ENCODE measurements at places on chromosomes 4 and X. TPM values are rescaled to one million over a fixed set of nuclear protein-coding genes. Genes with fewer than 3 reads are reported as not detected.

DNA sequence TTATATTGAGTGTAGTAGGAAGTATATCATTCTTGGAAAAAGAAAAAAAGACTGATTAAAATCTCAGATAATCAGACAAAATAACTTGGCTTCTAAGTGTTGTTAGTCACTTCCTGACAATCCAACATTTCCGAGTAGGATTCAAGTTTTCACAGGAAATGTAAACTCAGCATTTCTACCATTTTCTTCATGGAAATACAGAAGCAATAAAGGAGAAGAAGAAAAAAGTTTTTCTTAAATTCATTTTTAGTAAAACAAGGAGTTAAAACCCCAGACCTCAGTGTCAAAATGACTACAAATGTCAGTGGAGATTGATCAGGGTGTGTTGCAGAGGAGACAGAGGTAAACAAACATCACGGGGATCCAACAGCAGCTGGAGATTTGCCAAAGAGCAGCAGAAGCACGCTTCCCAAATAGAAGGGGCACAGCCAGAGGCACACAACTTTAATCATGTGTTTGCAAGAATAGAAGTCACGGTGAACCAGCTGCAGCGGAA lies 129.3 kb upstream of the FAM9B start:
- DNase-seq, result peak; percentile 40

DNA sequence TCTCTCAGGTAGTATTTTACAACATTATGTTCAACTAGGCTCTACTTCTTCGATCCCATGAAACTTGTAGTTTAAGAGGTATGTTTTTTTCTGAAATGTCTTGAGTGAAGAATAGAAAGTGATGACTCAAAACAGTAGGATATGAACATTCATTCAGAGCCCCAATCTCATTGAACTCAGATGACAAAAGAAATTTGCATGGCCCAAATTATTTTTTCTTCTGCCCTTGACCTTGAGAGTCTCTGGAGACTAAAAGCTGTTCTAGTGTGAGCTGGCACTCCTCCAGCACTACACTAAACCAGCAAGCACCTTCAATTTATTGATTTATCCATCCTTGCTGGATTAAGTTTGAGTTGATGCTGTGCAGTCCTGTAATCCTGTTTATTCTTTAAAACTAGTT lies 4.0 kb downstream of the DCLK2 start:
- no peak for DNase-seq

GRCh38 chrX:113743069-113743468 lies 840.8 kb upstream of the HTR2C start:
- no peak for DNase-seq

DNA sequence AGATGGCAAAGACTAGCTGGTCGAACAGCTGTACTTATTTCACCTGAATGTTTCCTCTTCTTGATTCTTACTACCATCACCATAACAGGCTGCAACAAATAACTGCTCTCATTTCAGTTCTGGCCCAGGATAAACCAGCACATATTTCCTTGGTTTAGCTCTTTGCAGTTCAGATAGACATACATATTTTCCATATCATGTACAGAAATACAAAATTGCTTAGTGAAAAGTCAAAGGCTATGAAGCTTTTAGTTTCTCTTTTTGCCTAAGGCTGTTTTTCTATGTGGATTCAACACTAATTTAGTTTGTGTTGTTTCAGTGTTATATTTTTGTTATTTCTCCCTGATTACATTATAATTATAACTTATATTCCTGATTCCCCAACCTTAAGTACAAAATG lies 103.6 kb upstream of the BMP3 start:
- DNase-seq, result no peak

DNA sequence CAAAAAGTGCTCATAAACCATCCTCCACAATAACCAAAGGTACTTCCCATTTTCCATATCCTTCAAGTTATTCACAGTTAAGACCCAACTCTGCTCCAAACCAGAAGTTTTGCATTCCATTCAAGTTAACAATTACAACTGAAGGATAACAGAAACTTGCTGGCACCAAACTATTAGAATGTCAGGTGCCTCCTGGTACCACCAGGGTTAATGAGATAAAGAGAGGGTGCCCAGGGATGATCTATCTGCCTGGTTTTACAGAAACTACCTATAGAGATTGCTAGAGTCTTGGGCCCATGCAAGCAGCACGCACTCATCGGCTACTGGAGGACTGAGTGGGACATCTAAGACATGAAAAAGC lies 114.6 kb downstream of the RBM47 start:
- peak; percentile 34 for DNase-seq

PRR32 gene
- total RNA-seq, result not detected

XG gene
- 0.30 TPM for total RNA-seq

ADAMTS3 gene
- 4.2 TPM for total RNA-seq

Data from astrocyte (in vitro differentiated cells and primary cell).